ENCODE measurements at places on chromosomes 13 and 19.

DNA sequence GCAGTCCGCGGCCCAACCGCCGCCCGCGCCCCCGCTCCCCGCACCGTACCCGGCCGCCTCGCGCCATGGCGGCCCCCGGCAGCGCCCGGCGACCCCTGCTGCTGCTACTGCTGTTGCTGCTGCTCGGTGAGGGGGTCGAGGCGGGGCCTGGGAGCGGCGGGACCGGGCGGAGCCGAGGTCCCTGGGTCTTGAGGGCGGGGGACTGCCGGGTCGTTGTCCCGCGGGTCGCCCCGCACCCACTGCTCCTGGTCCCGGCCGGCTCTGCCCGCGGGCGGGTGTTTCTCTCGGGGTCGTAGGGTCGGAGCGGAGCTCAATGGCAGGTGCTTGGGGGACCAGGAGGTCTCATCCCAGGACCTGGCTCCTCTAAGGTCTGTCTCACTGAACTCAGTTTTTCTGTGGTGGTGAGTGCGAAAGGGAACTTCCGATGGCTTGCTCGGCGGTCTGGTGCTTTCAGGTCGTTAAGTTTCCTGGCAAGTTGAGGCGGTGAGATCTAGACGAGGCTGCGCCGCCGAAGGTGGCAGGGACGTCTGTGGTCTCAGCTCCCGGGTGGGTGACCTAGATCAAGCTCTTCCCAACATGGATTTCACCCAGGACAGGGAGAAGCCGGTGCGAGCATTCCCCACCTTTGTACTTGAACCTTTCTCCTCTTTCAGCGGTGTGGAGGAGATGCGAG is 467 bp downstream of the LAMP1 start:
- DNase-seq, result no peak

GRCh38 chr13:71394176-71394575 is 472.8 kb downstream of the DACH1 start:
- DNase-seq, result no peak

DNA sequence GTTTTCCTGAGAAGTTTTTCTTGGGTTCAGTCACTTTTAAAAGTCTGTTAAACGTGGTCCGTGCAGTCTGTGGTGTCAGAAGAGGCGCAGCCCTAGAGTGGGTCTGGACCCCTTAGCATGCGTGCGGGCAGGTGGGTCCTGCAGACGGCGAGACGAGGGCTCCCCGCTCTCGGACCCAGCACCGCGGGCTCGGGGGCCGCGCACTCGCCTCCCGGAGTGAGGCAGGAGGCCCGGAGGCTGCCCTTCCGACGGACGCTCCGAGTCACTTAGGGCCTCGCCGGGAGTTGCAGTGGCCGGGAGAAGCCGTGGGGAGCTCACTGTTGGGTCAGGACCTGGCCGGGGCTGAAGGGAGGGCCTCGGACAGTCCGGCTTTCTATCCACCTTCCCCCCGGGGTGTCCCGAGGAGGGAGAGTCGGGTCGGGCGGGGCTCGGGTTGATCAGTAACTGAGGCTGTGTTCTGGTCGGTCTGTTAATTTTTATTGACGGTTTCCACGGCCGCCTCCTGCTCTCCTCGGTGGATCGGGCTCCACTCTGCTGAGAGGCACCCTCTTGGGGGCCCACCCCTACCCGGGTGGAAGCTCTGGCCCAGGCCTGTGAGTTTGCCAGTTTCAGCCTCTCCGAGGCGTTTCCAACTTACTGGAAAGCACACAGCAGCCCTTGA is 1.3 kb downstream of the PTBP1 start:
- DNase-seq, result no peak

DNA sequence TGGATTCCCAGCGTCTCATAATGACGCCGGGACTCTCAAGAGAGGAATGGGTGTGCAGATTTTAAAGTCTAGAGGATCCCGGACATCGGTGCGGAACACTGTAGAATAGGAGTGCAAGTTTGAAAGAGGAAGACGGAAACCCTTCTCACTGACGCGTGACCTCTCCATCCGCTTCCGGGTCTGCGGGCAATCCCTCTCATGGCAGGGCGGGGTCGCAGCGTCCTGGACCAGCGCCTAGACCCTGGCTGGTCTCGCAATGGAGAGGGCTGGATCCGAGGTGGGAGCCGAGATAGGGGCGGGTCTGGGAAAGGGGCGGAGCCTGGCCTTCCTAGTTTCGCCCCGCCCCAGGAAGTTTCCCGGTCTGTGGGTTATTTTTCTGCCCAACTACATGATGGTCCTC is 4.6 kb upstream of the ZNF845 start:
- DNase-seq, result no peak

DNA sequence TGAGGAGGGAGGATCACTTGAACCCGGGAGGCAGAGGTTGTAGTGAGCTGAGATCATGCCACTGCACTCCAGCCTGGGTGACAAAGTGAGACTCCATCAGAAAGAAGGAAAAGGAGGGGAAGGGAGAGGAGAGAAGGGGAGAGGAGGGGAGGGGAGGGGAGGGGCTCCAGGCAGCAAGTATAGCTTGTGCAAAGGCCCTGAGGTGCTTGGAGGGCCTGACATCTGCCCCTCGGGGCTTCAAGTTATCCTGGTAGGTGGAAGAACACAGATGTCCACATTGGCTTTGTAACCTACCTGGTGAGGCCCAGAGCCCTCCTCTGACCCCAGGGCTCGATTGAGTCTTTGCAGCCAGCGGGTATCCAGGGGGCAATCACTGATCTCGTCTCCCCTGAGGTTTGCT is 11.5 kb upstream of the ZNRF4 start:
- no peak for DNase-seq

- no peak for DNase-seq
Measured at GRCh38 chr13:40494946-40495620, 171.4 kb downstream of the FOXO1 start.

GRCh38 chr19:52922841-52923777 is at the start of gene ZNF888:
TSS of gene ZNF888 (minus strand) at chr19:52923428. CDS start at chr19:52917873, 5,555 bp downstream.
- DNase-seq, result peak; percentile 23

- no peak for DNase-seq
Measured at GRCh38 chr13:20998649-20999415, 62.6 kb downstream of the LATS2 start.

GRCh38 chr19:616747-617526 is 16.4 kb downstream of the POLRMT start:
- DNase-seq, result no peak

- DNase-seq, result no peak
Measured at GRCh38 chr19:56613639-56614038, 18.5 kb downstream of the ZNF71 start.

GRCh38 chr19:30111021-30111855 is 169.2 kb downstream of the URI1 start:
- no peak for DNase-seq

DNA sequence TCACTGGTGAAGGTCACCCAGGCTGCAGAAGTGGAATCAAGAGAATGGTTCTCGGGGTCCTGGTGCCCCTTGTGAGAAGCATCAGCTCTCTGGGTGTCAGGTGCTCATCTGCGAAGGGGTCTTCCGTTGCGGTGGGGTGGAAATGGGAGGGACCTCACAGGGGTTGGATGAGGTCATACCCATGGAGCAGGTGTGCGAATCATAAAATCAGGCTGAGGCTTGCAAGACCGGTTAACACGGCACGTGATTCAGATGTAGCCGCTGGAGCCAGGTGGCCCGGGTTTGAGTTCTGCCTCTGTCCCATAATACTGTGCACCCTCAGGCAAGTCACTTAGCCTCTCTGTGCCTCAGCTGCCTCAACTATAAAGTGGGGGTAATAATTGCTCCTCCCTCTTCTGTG is 3.9 kb upstream of the KLK15 start:
- DNase-seq, result no peak

DNA sequence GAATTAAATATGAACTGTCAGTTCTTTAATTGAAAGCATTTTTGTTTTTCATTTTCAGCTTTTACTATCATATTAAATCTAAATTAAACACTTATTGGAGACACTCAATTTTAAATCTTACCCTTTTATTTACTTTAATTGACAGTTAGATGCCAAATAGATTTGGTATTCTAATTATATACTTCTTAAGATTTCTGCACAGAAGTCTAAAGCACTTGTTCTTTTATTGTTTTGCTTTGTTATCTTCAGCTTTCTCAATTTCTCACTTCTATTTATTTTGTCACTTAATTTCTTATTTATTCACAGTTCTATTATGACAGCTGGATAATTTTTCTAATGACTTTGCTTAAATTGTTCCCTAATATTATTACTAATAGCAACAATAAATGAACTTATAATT is 1397.3 kb upstream of the MIR17HG start:
- DNase-seq, result no peak

- no peak for DNase-seq
Measured at GRCh38 chr13:45847554-45848224, 3.9 kb downstream of the SIAH3 start.

GRCh38 chr13:23436680-23437079 is 3.2 kb upstream of the SACS start:
- DNase-seq, result no peak

DNA sequence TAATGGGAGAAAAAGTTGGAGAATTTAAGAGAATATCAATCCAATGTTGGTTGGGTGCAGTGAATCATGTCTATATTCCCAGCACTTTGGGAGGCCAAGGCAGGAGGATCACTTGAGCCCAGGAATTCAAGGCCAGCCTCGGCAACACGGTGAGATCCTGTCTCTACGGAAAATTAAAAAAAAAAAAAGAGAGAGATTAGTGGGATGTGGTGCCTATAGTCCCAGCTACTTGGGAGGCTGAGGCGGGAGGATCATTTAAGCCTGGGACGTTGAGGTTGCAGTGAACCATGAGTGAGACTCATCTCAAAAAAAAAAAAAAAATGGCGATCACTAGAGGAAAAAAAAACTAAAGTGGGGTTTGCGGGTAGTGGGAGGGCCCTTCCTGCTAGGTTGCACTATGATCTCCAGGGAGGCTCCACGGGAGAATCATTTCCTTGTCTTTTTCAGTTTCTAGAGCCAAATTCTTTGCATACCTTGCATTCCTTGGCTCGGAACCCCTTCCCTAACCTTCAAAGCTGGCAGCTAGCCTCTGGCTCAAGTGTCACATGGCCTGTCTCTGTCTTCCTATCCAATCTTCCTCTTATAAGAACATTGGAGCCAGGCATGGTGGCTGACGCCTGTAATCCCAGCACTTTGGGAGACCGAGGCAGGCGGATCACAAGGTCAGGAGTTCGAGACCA is 5.8 kb upstream of the ERCC2 start:
- no peak for DNase-seq

GRCh38 chr19:30718707-30719106 is 346.5 kb downstream of the ZNF536 start:
- DNase-seq, result no peak

DNA sequence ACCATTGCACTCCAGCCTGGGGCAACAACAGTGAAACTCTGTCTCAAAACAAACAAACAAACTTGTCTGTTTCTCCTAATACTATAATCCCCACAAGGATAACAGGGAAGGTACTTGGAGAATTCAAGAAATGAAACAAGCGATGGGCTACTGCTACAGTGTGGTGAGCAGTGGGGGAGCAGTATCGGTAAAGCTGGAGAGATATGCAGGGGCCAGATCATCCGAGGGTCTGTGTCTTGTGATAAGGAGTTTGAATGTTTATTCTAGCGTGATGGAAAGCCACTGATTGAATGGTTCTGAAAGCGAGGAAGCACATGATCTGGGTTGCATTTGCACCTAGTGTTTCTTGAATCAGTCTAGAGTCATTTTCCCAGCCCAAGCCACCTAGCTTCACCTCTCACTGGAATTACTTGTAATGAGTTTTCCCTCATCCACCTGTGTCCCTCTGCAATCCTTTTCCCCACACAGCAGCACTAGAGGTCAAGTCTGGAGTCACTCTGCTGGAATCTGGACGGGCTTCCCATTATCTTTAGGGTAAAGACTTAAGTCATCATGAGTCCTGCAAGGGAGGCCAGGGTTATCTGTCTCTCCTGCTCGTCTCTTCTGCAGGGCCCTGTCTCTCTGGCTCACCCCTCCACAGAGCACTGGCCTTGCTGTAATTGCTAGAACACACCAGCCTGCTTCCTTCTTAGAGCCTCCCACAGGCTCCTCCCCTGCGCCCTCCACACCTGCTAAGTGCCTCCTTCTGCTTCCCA is 162.3 kb downstream of the KLF5 start:
- DNase-seq, result no peak

- DNase-seq, result no peak
Measured at GRCh38 chr19:38765214-38765613, 8.1 kb downstream of the LGALS7 start.

DNA sequence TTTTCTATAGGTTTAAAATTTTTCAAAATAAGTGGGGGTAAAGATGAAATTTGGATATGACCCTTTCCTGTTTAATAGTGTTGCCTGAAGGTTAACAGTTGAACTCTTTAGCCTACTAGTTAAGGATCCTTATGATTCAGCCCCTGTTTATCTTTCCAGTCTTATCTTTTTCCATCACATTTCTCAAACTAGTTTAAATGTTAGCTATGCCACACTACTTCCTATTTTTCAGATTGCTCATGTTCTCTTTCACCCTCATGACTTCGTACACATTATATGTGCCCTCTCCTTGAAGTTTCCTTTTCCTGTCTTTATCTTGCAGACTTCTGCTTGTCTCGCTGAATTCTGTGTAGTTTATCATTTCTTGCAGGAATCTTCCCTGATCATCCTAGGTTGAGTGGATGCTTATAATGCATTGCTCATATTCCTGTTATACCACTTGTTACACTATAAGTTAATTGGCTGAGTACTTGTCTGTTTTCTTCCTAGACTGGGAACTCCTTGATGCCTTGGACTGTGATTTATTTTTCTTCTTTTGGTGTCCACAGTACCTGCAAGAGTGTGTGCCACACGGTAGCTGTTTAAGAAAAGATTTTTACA is 86.7 kb downstream of the FNDC3A start:
- no peak for DNase-seq

DNA sequence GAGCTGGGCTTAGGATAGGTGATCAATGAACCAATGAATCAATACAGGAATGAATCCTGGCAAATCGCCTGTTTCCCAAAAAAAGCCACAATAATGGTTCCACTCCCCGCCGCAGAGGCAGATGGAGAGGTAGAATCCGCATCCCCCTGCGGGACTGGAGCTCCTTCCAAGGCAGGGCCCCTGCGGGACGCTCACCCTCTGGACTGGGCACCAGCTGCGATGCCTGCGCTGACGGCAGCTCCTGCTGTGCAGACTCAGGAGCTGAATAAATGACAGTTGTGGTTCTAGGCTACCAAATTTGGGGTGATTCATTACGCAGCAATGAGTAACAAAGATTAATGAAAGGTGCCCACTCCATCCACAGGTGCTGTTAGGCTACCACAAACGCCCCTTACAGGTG is 8.8 kb upstream of the CDC34 start:
- no peak for DNase-seq

DNA sequence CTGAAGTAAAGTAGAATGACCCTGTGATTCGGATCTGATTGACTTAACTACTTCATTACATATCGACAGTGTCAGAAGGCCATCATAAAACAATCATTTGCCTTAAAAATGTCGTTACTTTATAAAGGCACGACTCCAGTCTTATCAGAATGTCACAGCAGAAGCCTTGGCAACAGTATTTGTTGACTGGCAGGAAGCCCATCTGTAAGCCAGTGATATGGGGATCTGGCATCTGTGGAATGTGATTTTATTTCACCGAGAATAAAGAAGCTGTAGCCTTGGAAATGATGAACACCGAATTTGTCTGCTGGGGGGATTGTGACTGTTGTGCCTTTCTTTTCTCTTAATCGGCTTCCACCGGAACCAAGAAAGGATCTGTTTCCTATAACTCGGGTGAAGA is 362.5 kb downstream of the TDRD3 start:
- DNase-seq, result no peak

GRCh38 chr19:6087074-6087571 is 23.2 kb downstream of the RFX2 start:
- no peak for DNase-seq

Data from cortex of kidney (tissue), 1 donor.